ENCODE measurements at places on chromosomes 16 and 17.

DNA sequence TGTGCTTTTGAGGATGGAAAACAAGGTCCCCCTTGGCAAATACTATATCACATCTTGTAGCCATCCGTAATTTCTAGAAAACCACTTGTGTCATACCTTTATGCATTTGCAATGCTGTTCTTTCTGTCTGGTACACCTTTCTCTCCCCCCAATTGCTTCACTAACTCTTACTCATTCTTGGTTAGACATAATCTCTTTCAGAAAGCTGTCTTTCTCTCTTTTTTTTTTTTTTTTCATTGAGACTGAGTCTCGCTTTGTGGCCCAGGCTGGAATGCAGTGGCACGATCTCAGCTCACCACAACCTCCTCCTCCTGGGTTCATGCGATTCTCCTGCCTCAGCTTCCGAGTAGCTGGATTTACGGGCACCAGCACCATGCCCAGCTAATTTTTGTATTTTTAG lies 94.9 kb upstream of the C17orf78 start:
- no peak for DNase-seq

- no peak for DNase-seq
Observed at GRCh38 chr17:72520665-72521303, 400.0 kb downstream of the SOX9 start.

DNA sequence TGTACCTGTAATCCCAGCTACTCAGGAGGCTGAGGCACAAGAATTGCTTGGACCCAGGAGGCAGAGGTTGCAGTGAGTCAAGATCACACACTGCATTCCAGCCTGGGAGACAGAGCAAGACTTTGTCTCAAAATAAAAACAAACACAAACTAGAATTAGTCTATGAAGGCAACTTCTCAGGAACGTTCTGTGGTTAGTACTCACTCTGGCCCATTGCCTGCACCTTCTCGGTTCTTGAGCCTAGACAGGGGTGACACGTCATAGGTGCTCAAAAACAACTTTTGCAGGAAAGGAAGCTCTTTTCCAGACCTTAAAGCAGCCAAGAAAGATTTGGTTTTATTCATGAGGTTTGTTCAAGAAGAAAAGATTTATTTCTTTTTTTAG lies 22.3 kb upstream of the CNOT1 start:
- no peak for DNase-seq

DNA sequence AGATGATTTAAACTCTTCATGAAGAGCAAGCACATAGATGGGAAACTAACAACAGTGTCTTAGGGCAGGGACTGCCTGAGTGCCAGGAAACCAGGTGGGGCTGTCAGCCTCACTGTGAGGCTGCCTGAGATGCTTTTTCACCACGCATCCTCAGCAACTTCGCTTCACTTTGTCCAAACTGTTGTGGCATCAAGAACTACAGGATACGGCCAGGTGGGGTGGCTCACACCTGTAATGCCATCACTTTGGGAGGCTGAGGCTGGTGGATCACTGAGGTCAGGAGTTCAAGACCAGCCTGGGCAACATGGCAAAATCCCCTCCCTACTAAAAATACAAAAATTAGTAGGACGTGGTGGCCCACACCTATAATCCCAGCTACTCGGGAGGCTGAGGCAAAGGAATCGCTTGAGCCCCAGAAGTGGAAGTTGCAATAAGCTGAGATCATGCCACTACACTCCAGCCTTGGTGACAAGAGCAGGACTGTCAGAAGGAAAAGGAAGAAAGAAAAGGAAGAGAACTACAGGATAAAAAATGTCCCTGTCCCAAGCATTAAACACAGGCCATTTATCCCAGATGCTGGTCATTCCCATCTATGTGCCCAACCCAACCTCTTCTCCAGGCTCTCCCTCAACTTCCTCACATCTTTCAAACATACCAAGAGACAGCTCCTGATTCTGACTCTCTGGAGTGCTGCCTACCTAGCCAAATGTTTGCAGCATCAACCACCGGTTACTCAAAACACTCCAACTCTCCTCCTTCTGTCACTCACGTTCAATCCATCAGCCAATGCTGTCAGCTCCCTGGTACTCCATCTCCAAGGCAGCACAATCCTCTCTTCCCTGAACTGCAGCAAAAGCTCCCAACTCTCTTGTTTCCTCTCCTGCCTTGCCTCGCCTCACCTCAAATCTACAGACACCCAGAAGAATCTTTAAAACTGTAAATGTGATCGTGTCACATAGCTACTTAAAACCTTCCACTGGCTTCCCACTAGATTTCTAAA lies 1.6 kb downstream of the EIF4A3 start:
- no peak for DNase-seq

GRCh38 chr17:81520021-81520901 lies 7.7 kb upstream of the ACTG1 start:
- DNase-seq: no peak

DNA sequence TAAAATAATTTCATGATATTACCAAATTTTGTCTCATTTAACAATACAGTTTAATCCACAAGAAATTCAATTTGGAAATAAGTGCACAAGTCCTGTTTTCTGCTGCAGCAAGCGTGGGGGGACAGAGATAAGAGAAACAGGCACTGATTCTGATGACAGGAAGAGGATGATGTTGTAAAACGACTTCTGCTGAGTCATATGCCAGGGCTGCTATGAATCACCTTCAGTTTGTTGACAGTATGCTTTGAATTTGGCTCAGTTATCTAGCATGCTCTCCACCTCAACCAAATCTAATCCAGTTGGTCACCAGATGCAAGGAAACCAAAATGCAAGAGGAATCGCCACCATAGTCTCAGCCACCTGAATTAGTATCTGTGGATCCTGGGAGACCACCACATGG lies 244.1 kb upstream of the MON1B start:
- peak; percentile 81 for DNase-seq

GRCh38 chr17:65101371-65101770 lies 35.8 kb upstream of the RGS9 start:
- no peak for DNase-seq

GRCh38 chr16:70597135-70597835 lies 49.1 kb upstream of the IL34 start:
- DNase-seq: no peak

GRCh38 chr16:399340-400019 lies 2.2 kb upstream of the DECR2 start:
- no peak for DNase-seq

DNA sequence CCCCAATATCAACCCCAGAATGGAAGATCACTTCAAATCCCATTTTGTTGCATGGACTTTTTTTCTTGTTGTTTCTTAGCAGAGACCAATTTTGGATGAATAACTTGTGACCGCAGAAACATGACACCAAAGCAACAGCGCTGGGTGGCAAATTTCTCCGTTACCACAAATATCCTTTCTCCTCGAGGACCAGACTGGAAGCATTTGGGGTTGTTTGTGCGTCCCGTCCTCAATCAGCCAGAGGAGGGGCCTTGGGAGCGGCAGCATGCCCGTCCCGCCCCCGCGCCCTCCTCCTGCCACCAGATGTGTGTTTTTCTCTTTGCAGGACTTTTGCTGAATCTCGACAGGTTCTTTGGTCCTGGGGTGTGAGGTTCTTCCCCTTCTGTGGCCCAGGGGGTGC lies 282.5 kb upstream of the FOXF1 start:
- no peak for DNase-seq

GRCh38 chr17:61754124-61754523 lies 109.2 kb downstream of the BRIP1 start:
- DNase-seq: no peak

DNA sequence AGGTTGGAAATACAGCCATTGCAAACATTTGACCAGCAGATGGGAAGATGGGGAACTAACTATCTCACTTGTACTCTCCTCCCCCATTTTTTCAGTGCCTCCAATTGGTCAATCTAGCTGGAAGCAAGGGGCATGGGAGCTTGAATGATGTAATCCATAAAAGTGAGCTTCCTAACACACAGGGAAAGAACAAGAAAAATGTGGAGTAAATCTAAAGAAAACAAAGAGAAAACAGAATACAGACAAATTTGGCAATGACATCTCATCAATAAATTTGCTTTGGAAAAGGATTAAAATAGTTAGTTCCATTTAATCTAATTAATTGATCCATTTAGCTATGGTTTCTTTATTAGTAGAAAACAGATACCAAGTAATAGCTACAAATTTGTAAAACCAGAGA lies 592.6 kb upstream of the SOX9 start:
- no peak for DNase-seq

DNA sequence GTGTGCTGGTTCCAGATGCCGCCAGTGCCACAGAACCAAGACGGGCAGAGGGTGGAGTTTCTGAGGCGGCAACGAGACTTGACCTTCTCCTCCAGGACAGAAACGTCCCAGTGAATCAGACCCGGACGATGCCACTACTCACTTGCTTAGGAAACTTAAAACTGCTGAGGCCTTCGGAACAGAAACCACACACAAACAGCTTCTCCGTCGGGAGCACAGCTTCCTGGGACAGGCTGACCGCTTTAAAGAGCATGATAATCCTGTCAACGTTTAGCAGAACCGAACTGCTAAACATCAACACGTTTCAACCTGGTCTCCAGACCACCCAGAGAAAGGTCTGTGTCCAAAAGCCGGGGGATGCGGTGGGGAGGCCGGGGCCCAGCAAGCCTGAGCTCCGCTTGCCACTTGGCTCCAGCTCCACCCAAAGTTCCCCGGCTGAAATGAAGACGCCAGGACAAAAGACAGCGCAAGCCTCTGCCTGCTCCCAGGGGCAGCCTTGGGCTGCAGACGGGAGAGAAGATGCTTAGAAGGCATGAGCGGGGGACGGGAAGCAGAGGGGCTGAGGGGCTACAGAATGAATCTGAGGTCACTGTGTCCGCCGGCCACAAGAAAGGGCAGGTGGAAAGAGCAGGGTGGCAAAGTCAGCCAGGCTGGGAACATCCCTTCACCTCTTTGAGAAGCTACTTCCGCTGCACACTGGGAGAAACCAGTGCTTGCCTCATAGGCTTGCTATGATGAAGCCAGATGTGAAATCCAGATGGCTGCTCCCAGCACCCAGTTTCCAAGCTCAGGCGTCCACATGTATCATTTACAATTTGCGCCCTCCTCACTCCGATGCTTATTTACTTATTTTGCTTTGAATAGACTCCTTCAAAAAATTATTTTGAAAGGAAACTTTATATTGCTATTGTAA lies 69.0 kb downstream of the MRM3 start:
- DNase-seq: no peak

DNA sequence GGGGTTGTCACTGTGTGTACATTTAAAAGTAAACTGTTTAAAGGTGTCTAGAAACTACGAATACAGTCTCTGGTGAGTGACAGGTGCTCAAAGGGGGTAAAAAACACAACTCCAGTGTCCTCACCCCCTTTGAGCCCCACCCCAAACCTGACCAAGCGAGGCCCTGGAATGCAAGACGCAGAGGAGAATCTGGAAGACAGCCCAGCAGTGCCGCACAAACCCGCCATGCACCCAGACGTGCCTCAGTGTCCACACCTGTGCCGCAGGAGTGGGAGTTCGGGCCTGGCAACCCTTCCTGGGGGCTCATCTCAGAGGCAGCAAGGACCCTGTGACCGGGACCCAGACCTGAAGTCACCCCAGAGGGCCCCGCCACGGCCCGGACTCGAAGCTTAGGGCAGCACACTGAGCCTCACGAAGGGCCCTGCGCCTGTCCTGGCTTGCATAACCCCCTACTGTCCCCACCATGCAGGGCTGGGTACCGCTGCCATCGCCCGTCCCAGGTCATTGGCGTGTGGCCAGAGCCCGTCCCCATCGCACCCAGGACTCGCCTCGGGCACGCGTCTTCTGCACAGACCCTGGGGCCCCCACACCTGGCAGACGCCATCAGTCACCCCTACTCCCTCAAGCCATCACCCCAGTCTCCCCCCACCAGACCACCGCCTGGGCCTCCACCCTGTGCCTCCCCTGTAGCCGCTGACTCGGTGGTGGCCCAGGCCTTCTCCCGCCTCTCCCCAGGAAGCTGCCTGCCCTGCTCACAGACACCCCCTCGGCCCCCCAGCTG lies 33.0 kb upstream of the ZC3H18 start:
- no peak for DNase-seq

DNA sequence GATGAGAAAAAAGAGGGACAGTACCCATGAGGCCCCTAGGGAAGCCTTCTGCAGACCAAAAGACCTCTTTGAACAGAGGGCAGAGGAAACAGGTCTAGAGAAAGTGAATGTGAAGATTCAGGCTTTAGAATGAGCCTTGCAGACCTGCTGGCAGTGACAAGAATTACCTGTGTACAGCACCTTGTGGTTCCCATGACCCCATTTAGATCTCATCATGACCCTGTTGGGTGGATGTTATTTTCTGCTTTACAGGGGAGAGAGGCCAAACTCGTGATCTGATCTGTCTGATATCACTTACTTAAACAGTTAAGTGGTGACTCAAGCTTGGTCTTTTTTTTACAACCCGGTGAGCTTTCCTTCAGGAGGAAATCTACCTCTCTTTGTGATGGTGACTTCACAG lies 81.9 kb downstream of the UTP18 start:
- no peak for DNase-seq

GRCh38 chr16:29729116-29729521 lies 16.7 kb downstream of the C16orf54 start:
- DNase-seq: peak; percentile 69

DNA sequence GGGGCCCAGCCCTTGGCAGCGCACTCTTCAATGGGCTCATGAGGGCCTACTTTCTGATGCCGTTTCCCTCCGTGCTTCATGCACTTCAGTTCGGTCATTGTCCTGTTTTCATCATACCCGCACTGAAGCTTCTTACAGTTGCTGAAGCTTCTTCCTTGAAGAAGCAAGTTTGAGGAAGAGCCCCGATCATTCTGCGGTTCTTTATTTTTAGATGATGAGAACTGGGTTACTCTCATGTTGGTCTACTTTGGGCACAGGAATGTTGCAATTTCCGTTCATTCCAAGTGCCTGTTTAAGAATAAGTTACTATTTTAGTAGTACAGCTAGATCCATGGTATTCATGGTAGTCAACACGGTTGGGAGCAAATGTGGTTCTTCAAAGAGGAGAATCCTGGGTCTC lies 587.7 kb upstream of the HSBP1 start:
- no peak for DNase-seq

- peak; percentile 59 for DNase-seq
Observed at GRCh38 chr16:58020628-58021521, 4.7 kb upstream of the MMP15 start.

DNA sequence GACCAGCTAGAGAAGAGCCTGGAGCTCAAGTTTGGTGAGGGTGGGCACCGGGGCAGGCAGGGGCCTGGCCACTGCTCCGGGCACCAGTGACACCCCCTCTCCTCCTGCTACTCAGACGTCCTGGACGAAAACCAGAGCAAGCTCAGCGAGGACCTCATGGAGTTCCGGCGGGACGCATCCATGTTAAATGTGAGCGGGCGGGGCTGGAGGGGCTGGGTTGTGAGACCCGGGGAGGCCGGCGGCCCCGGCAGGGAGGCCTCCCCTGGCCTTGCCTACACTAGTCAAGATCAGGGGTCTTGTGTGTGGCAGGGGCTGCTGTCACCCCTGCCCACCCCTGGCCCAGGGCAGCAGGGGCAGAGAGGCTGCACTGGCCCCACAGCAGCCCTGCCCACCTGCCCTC lies 17.8 kb downstream of the TRAF7 start:
- DNase-seq: no peak

GRCh38 chr16:81513204-81514040 lies 68.8 kb downstream of the CMIP start:
- no peak for DNase-seq

DNA sequence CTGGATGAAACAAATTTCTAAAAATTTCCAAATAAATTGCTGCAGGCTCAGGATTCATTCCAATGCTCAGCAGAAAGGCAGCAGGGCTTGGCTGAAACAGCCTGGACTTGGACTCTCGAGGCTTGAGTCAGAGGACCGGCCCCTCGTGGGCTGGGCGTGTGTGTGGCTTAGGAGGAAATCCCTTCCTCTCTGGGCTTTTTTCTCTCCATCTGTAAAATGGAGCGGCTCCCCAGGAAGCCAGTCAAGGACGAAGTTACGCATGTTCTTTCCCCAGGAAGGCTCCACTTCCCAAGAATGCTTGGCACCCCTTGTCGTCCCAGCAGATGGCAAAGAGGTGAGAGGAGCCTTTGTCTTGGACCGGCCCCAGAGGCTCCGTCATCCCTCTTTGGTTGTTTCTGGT lies 13.5 kb downstream of the SLC46A1 start:
- DNase-seq: no peak
